ENCODE measurements at places on chromosomes 16 and 17.

GRCh38 chr17:82246365-82247181 is 17.7 kb downstream of the SLC16A3 start:
- peak; percentile 80 for DNase-seq

GRCh38 chr16:13866073-13866472 is 53.9 kb upstream of the ERCC4 start:
- peak; percentile 76 for DNase-seq

DNA sequence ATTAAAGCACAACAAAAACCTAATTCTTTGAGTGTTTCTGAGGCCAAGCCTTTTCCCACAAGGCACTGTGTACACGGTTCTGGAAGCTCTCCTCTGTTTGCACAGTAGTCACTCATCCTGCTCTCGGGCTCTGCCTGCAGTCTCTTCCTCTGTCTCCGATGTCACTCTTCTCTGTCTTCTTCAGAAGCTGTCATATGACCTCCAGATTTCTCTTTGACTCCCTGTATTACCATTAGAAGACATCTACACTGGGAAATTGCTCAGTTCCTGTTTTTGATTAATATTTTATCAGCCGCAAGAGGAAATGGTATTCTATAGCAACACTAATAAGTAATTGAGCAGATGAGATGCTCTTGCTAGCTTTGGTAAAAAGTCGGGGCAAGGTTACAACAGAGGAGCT is 422.9 kb downstream of the WWOX start:
- no peak for DNase-seq

- no peak for DNase-seq
Measured at GRCh38 chr17:37488009-37488604, 1.6 kb upstream of the DUSP14 start.

- DNase-seq, result no peak
Measured at GRCh38 chr16:63530974-63531373, 1494.7 kb upstream of the CDH8 start.
